Pulmonary artery endothelial cell (primary cell): ENCODE measurements at places on chromosomes 16 and 17. TPM values are rescaled to one million over a fixed set of nuclear protein-coding genes. Genes with fewer than 3 reads are reported as not detected.

Gene KRT34
- not detected in 2 replicates for total RNA-seq

GRCh38 chr17:22337467-22337866, 645.1 kb downstream of the KCNJ18 start:
- DNase-seq, result no peak

- DNase-seq, result no peak
These were observed 35.6 kb downstream of the CRLF3 start for GRCh38 chr17:30788918-30789317.

GRCh38 chr16:67593288-67593687, 31.0 kb downstream of the CTCF start:
- DNase-seq, result no peak

Gene C1QTNF8
- not detected in 2 replicates for total RNA-seq

GRCh38 chr17:48611681-48612455, 1.1 kb upstream of the HOXB7 start:
- DNase-seq, result no peak

GRCh38 chr16:88527186-88527936, 42.8 kb upstream of the ZC3H18 start:
- no peak for DNase-seq

DNA sequence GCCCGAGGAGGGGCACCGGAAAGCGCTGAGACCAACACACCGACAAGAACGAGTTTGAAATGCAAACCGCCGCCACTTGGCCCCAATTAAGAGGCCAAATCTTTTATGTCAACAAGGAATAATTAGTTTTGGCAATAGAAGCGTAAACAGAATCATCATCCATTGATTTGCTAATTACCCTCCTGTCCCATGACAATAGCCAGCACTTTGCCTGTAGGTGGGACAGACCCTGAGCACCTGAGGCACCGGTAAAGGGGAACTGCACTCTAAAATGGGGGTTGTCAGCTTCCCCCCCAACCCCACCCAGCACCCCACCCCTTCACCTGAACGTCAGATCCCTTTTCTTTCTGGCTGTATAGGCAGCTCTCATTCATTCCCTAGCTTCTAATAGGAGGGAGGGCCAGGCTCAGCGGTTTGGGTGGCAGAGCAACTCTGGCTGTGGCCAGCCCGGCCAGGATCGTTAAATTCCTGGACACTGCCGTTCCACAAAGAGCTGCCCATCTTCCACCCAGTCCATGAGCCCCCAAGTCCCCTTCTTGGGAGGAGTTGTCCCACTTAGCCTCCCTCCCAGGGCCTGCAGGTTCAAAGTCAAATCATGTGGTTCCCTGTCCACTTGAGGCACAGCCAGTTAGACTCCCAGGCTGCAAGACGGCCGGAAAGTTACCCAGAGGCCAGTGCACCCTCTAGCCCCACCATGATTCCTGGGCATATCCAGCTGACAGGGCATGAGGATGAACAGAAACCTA, 45.8 kb downstream of the WNT3 start:
- DNase-seq, result no peak
